NB4 (cell line): ENCODE measurements at places on chromosomes 12 and 14.

DNA sequence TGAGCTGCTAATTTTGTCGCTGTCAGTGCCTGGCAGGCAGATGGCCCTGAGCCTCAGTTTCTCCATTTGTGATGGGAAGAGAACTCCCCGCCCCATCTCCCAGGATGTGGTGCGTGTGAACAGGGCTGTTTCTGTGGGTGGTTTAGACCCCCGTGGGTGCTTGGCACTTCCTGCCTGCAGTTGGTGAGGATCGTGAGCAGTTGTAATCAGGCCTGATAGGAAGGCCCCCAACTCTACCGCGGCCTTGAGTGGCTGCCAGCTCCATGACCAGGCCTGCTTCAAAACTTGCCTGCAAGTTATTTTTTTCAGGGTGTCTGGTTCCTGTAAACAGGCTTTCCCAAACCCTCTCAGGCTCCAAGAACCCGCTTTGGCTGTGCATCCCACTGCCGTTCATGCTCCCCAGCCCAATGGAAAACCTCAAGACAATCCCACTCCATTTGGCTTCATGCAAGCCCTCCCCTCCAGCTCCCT is 138.4 kb downstream of the ZFP36L1 start:
- DNase-seq: no peak

DNA sequence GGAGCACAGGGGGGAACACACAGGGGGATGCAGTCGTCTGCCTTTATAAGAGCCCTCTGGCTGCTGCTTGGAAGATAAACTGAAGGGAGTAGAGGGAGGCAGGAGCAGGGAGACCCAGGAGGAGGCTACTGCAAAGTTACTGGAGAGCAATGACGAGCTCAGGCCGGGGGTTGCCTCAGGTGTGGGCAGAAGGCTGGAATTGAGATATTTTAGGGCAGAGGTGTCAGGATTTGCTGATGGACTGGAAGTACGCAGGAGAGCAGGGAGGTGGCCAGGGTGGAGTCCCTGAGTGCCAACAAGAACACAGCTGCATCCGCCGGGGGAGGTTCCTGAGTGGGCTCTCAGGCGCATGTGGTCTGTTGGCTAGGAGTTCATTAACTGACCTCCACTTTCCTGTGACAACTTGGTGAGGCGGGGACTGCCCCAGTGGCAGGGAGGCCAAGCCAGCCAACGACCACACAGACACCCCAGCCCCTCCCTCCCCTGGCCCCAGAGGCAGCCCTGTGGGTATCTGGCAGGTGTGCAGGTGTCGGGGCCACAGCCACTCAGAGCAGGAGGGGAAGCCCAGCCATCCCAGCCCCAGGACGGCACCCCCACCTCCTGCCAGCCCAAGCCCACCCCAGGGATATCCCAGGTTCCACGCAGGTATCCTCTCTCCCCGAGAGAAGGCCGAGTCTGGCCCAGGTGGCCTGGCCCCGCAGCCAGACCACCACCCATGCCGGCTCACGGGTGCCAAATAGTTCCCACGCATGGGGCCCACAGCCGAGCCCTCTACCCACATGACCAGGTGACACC is 85.4 kb downstream of the NCOR2 start:
- DNase-seq: no peak

DNA sequence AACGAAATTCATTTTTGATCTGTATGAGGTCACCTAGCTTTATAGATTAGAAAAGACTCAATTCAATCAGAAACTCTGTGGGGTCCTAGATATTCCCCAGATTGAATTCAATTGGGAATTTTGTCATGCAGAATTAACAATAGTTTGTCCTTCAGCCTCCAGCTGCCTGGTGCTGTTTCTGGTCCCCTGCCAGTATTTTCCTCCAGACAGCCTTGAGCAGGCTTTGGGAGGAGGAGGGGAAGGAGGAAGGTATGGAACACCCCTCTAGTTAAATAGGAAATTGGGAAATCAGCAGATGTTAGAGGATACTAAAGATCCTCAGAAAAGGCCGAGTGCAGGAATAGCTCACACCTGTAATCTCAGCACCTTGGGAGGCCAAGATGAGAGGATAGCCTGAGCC is 10.6 kb downstream of the GRIP1 start:
- DNase-seq: no peak

- no peak for DNase-seq
These were observed 100.3 kb upstream of the SOX5 start for GRCh38 chr12:24049728-24050127.

GRCh38 chr14:25215607-25216006 is 165.7 kb upstream of the STXBP6 start:
- no peak for DNase-seq

GRCh38 chr12:123092866-123093265 is 58.0 kb downstream of the PITPNM2 start:
- DNase-seq: no peak

- no peak for DNase-seq
These were observed 41.6 kb downstream of the ACACB start for GRCh38 chr12:109157986-109158385.

DNA sequence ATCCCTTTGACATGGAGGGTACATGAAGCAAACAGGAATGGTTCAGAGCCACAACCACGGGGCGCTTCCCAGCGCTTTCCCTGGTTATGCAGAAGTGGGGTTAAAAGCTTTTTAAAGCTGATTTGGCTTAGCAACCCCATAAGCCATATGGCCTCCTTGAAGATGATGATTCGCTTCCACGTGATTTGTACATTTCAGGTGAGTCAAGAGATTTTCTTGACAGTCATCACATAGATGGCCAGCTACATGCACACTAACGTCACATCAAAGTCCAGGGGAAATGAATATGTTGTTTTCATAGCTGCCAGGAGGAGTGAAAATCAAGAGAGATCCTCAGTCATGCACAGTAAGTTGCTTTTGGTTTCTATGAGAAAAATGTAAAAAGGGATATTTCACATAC is 309.7 kb downstream of the TMEM132D start:
- no peak for DNase-seq

GRCh38 chr14:40093800-40094199 is 661.6 kb upstream of the FBXO33 start:
- DNase-seq: no peak

- no peak for DNase-seq
These were observed 967.9 kb downstream of the FSCB start for GRCh38 chr14:43539210-43539609.

- no peak for DNase-seq
These were observed 84.7 kb downstream of the TSPAN9 start for GRCh38 chr12:3161861-3162260.

DNA sequence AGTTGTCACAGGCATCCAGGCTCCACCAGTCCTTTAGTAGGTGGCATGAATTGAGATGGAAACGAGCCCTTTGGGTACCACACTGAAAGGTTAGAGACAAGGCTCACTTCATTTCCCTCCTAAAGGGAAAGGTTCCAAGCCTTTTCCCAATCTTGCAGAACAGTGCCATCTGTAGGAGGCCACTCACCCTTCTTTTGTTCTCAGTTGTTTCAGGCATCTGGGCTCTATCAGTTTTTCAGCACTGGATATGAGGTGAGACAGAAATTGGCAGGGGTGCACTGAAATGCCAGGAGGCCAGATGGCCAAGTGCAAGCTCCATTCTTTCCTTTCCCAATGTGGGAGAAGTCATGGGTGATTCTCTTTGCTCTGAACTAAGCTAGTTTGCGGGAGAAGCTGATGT is 15.2 kb downstream of the FBXO33 start:
- DNase-seq: peak; percentile 15

DNA sequence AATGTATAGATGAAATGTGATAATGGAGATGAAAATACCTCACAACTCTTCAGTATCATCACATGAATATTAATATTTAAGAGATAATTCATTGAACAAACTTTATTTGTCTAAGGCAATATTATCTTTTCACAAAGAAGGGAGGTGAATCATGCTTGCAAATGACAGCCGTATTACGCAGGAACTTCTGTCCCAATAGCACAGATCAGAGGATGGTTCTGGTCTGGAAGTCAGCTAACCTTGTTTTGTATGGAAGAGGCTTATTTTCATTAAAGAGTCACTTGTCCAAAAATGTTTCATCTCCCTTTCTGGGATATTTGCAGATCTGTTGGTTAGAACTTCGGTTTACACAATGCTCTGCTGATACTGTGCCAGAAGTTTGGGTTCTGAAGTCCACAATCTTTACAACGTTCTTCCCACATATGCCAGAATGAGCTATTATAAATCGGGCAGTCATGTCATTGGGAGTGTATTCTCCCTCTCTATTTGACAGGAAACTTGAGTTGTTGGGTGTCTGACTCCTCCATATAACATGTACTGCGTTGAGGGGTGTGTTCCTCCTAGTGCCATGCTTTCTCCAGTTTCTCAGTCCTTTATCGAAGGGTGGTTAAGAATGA is 29.8 kb downstream of the YY1 start:
- DNase-seq: no peak

DNA sequence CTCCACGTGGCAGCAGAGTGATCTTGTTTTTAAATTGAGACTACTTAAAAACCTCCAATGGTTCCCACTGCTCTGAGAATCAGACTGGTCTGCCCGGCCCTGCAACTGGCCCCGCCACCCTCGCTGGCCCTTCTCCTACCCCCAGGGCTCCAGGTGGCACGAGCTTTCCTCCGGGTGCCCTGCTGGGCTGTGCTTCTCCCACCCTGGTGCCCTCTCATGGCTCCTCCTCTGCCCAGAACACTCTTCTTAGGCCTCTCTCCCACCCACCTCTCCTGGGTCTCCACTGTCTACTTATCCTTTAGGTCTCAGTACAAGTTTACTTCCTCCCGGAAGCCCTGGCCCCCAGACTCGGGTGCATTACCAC is 26.5 kb downstream of the CCDC92 start:
- DNase-seq: no peak

GRCh38 chr14:68137704-68138619 is 318.4 kb downstream of the RAD51B start:
- DNase-seq: peak; percentile 17

DNA sequence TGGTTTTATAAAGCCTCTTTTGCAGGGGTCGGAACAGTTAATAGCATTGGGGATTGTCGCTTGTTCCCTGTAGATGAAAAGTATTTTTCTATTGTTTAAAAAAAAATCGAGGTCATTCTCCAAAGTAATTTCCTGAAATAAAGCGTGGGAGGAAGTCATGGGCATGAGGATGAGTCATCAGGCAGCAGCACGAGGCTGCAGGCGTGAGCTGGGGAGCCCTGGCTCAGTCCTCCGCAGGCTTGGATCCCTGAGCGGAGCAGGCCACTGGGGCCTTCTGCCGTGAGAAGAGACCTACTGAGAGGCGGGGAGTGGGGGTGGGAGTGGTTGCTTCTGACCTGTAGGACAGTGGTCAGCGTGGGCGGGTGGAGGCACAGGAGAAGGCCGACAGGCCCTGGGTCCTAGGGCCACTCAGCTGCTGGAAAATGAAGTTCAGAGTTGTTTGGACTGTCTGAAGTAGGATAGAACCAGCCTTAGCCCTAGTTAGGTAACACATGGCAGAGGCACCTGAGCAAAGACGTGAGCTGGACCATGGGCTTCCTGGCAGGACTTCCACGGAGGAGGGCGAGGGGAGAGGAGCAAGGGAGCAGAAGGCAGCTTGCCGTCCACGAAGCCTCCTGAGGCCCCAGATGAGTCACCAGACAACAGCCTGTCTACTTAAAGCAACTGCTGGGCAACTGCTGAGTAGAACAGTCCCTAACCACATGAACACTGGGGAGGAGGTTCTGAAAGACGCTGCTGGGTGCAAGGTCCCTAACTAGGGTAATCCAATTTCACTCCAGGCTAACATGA is 21.1 kb upstream of the LGALS3 start:
- DNase-seq: peak; percentile 95
